ENCODE measurements at places on chromosomes 7 and 10. TPM values are rescaled to one million over a fixed set of nuclear protein-coding genes. Genes with fewer than 3 reads are reported as not detected.

CD36 gene
- 0.34 TPM for total RNA-seq

DNA sequence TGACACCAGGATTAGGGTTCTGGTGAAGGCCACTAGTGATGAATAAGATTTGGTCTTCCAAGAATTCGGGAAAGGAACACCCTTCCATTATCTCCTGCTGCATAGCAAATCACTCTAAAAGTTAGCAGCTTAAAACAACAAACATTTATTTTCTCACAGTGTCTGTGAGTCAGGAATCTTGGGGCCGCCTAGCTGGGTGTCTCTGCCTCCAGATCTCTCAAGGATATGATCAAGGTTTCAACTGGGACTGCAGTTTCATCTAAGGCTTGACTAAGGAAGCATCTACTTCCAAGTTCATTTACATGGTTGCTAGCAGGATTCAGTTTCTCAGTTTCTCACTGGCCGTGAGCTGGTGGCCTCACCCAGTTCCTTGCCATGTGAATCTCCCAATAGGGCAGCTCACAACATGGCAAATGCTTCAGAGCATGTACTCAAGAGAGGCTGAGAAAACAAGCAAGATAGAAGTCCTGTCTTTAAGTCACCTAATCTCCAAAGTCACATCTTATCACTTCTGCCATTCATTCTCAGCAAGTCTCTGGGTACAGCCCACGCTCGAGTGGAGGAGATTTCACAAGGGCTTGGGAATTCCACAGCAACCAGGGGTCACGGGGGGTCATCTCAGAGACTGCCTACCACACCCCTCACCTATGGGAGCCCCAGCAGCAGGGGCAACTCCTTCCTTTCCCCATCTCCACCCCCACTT lies 26.8 kb downstream of the TLX1 start:
- DNase-seq = no peak

- no peak for DNase-seq
Measured at GRCh38 chr7:158351051-158351450, 236.6 kb downstream of the PTPRN2 start.

- DNase-seq = no peak
Measured at GRCh38 chr7:18754766-18755165, 259.2 kb downstream of the HDAC9 start.

DNA sequence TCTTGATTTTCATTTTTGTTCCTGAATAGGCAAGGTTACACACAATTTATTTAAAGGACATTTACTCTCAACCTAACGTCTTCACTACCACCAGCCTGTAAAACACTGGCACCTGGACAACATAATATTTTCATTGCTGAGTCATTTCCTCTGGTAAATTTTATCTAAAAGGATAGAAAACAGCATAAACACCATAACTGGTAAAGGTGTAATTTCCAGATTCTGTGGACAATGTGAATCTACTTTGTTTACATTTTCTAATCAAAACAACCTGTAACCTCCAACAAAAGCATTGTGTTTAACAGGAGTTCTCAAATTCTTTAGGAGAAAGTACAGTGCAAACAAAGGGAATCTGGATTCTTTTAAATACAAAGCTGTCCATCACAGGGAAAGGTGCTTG lies 472.0 kb upstream of the AKR1E2 start:
- no peak for DNase-seq
